NCI-H82 (cell line): ENCODE measurements at places on chromosomes 7 and 10.
A peak's percentile ranks its signal among the peaks of the same experiment; 100 is the strongest.

DNA sequence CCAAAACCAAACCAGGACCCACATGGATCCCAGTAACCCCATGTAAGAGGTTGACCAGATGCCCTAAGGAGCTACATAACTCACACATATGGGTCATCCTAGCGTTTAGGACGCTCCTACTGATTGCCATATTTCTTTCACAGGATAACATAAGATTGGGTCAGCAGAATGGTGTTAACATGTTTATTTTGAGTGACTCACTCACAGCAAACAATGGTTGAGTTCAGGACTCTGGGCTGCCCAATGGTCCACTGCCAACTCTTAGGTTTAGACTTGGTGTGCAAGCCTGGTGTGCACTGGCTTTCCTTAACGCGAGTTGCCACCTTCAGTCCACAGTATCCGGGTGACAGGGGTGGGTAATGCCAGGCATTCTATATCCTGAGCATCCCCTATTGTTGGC, 211.5 kb downstream of the GPAM start:
- no peak for DNase-seq

DNA sequence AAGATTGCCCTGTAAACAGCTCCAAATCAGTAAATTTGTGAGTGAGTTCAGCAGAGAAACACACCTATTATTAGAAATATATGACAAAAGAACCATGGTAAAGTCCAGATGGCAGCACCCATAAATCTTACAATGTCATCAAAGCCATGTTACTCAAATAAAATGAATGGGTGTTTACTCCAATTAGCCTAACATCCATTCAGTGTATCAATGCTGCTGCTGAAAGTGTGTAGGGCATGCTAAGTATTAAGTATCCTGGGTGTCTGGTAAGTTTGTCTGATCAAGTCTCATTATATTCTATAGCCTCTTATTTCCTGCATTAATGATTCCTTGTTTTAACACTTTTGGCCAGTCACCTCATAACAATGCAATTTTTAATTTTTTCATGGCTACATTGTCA, 185.5 kb upstream of the STEAP4 start:
- peak; percentile 84 for DNase-seq

GRCh38 chr10:124250506-124250905, 157.1 kb upstream of the CHST15 start:
- no peak for DNase-seq

DNA sequence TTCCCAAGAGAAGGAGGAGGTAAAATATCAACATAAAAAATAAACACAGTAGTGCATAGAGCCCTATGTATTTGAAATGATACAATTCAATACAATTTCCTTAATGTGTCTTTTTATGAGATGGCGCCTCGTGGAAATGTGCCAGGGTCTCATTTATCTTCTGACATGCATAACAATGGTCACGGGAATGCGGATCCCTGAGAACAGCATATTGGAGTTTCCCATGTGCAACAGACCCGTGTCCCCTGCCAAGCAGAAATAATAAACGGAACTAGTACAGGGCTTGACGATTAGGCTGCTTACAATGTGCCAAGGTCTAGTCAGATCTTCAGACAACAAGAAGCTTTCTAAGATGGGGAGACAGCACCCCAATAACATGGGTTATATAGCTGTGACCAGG, 217.9 kb downstream of the ARHGAP21 start:
- DNase-seq, result no peak

DNA sequence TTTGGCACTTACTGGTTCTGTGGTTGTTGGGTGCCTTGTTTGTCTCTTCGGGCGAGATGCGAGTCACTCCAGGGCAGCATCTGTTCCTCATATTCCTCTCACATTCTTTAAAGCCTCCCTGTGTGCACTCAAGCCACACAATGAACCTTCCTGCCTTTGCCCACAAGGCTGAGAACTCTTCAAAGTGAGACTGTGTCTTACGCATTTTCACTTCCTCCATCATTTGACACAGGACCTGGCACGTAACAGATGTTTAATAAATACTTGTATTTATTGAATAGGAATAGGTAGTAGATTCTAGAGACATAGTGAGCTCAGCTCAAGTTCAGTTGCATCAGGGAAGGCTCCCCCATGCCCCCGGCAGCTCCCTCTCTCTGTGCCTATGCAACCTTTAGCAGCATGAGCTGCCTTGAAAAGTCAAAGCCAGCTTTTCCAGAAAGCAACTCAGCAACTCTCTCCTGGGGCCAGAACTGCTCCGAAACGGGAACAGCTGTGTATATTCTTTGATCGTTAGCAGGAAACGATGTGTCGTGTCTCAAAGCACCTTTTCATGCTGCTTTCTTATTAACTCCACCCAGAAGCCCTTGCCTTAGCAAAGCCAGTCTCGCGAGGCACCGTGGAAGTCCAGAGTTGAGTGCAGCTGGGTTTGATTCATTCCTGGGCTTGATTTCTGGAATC, 97.5 kb downstream of the PFKFB3 start:
- no peak for DNase-seq

DNA sequence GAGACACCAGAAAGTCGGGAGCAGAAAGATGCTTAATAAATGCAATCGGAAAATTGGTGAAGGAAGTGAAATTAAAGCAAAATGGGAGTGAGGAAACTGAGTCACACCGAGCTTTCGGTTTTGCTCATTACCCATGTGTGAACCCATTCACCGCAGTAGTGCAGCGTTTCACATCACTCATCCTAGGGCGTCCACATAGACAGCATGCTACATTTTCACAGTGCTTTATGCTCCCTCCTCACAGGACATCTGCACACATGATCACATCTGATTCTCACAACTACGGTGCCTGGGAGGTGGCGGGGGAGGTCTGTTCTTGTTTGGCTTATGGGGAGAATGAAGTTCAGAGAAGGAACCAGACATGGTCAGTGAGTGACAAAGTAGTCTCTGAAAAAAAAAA, 36.6 kb upstream of the ATP6V0A4 start:
- DNase-seq, result no peak

GRCh38 chr10:35058134-35058533, 32.0 kb downstream of the CUL2 start:
- DNase-seq, result no peak

- DNase-seq, result no peak
Measured at GRCh38 chr10:73126343-73126742, 16.1 kb downstream of the NUDT13 start.

- no peak for DNase-seq
Measured at GRCh38 chr10:71077143-71077581, 135.2 kb upstream of the UNC5B start.

GRCh38 chr7:98841179-98841997, 28.4 kb downstream of the TMEM130 start:
- DNase-seq, result peak; percentile 61

DNA sequence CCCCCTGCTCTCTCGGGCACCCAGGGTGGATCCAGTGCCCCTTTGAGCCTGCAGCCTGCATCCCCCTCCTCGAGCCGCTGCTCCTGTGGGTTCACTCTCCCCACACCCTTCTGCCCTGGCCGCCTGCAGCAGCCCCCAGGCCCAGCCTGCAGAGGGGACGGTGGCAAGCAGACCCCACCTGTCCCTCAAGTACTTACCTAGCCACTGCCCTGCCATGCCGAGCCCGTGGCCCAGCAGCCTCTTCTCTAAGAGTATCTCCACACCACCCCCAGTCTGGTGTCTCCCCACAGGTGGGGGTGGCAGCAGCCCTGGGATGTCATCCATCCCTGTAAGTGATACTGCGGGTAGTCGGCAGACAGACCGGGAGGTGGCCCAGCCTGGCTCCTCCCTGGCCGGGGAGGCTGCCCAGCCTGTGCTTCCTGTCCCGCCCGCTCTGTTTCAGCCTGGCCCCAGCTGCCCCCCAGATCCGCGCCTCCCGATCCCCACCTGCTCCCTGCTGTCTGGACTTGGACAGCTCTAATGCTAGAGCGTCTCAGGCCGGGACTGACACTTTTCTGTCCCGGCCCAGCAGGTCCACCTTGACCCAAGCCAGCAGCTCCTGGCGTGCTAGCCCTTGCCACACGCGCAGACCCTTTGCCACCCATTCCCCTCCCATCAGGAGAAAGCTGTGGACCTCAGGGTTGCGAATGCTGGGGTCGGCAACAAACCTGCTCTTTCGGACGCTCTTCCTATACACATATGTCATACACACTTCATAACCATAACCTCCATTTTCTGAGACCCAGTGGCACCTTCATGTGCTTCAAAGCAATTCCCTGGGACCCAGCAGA, 25.0 kb downstream of the YKT6 start:
- DNase-seq, result peak; percentile 33

DNA sequence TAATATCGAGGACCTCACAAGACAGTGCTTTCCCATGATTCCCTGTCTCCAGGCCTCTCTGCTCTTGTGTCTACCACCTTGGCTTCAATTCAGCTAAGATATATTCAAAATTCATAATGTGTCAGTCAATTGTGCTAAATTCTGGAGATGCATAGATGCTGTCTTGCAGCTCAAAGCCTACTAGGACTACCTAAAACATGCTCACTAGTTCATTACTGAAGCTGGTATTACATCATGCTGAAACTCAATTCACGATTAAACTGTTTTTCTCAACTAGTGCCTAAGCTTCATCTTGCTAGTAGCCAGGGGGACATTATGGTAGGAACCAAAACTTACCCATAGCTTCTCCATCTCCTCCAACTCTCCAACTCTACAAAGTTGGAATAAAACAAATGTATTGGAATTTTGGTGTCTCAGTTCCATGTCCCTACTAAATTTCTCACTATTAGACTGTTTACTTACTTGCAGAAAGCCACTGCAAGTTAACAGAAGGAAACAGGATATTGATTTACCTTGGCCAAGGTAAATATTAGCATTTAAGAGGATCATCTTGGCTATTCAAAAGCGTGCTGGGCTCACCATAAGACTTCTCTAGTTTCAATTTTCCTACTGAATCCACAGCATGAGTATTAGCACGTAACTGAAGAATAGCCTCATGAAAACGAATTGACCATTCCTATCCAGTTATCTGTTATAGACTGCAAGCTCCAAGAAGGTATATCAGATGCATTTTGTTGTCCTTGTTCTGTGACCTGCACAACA, 53.6 kb downstream of the CREB3L2 start:
- no peak for DNase-seq

DNA sequence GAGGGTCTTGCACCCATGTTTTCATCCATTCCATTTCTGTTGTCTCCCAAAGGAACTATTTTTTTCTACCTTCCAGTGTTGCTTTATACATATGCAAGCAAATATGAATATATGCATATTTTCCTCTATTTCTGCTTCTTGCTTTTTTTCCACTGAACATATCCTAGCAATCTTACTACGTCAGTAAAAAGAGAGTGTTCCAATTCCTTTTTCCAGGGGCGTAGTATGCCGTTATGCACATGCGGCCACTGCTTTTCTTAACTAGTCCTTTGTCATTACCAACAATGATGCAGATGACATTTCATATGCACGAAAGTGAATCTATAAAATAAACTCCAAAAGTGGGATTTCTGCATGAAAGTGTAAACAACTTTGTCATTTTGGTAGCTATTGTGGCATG, 40.2 kb upstream of the FRMD4A start:
- DNase-seq, result no peak

DNA sequence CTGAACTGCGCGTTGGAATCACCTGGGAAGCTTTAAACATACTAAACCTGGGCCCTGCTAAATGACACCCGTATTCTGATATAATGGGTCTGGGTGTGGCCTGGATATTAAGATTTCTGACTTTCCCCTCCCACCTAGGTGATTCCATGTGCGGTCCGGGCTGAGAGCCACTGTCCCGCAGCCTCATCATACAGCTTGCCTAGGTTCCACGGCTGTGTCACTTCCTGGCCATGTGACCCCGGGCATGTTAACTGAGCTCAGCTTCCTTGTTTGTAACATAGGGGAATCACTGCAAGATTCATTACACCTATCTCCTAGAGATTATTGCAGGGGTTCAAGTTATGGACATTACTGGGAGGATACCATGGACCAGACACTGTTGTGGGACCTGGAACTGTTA, 472.7 kb upstream of the GALNT17 start:
- no peak for DNase-seq

DNA sequence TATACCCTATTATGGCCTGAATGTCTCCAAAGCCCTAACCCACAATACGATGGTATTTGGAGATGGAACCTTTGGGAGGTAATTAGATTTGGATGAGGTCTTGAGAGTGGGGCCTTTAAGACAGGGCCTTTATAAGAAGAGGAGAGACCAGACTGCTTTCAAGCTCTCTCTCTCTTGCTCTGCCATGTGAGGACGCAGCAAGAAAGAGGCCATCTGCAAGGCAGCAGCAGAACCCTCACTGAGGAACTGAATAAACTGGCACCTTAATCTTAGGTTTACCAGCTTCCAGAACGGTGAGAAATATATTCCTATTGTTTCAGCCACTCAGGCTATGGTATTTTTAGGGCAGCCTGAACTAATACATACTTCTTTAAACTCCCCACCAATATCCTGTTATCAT, 2.0 kb upstream of the GNAI1 start:
- DNase-seq, result no peak

GRCh38 chr10:96345222-96345621, 13.6 kb downstream of the OPALIN start:
- no peak for DNase-seq

DNA sequence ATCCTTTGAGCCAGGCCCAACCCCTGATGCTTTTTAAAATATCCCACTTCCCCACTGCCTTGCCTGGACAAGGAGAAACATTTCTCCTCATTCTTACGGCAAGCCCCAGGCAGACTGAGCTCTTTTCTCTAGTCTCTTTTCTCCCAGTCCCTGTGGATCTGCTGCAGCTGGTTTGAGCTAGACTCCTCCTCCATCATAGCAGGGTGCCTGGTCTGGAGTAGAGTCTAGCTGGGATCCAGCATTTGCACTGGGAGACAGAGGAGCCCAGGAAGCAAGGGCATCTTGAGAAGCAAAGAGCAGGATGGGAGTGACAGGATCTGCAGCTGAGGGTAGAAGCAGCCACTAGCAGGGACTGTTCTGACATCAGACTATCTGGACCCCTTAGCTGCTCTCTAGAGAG, 562.3 kb upstream of the COBL start:
- DNase-seq, result no peak

DNA sequence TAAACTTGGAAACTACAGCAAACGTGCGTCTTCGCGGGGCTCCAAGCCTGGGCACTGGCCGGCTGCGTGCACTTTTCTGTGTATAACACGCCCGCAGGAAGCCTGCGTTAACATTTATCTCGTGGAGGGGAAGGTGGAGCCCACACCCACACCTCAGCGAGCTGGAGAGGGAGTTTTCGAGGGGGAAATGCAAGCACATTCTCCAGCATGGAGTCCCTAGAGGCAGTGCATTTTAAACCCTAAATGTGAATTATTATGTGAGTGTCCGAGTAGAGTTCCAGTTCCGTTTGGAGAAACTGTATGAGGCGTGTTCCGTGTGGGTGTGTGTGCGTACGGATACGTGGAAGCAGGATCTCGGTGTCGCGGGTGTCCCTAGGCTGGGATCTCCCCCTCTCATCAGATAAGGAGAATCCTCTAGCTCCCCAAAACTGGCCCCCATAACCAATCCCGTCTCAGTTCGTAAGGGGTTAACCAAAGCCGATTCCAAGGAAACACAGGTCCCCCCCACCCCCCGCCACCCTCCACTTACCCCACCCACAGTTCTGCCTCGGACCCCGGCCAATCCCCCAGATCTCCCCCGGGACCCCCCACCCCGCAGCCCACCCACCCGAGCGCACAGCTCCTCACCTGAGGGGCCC, 403 bp downstream of the CDK6 start:
- DNase-seq, result peak; percentile 61

GRCh38 chr10:77899690-77900089, 26.9 kb downstream of the DLG5 start:
- DNase-seq, result no peak
